Inflammatory macrophage treated with lipopolysaccharide for 4 hours (primary cell): ENCODE measurements at places on chromosomes 6 and 20.

DNA sequence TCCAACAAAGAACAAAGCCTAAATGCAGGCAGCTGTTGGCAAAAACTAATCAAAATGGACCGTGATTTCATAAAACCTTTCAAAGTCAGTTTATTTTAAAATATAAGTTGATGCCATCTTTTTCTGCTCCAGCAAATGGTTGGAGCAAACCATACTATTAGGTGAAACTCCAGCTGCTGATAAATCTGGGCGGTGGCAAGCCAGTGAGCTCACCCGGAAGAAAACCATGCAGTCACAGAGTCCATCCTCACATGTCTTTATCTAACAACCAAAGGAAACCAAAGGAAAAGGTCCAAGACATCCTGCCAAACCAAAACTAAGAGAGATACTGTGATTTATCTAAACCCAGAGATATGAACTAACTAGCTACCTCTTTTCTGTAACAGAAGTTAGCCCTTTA is 72.6 kb downstream of the HIVEP2 start:
- peak; percentile 47 for DNase-seq

DNA sequence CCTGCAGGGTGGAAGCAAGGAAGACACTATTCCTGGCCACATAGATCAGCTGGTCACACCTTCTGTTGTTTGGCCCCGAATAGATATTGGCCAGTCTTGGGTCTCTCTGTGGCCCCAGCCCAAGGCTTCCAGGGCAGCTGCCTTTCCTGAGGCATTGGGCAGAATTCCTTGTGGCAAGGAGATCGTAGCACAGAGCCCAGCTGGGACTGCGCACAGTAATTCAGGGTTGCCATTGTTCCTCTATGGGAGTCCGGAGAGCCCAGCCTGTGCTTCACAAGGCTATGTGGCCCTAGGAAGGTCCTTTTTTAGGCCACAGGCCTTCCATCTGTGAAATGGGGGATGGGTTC is 6.9 kb downstream of the SGK2 start:
- no peak for DNase-seq

- DNase-seq, result no peak
These were observed 24.5 kb downstream of the HLA-F start for GRCh38 chr6:29747688-29748250.

DNA sequence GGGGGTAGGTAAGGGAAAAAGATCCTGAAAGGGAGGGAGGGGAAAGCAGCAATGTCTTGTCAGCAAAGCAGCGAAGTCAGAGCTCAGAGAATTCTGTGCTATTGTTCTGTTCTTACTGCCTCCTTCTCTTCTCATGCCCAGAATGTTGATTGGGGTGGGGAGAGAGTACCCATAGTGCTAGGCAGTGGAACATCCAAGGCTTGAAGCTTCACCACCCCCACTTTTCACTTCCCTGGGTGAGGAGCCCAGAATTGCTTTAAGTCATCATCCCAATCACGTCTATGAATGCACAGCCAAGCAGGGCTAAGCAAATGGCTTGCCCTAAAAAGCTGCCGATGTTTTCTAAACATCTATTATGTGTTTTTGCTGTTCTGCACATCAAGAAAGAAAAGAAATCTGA is 16.5 kb downstream of the REPS1 start:
- DNase-seq, result peak; percentile 21

GRCh38 chr6:117167520-117168271 is 97.7 kb upstream of the VGLL2 start:
- DNase-seq, result no peak

GRCh38 chr6:31533455-31533841 is 4.7 kb downstream of the MCCD1 start:
- DNase-seq, result no peak

GRCh38 chr6:39496915-39497314 is 174.4 kb upstream of the KCNK16 start:
- DNase-seq, result no peak

- DNase-seq, result peak; percentile 49
These were observed at the start of gene SLC16A10 for GRCh38 chr6:111087106-111087835. SLC16A10 (plus strand) TSS chr6:111087503; CDS start chr6:111087753, 250 bp downstream.

GRCh38 chr20:39939241-39939865 is 749.7 kb downstream of the MAFB start:
- DNase-seq, result peak; percentile 0

- no peak for DNase-seq
These were observed 57.0 kb downstream of the UBE3D start for GRCh38 chr6:83008626-83009025.

DNA sequence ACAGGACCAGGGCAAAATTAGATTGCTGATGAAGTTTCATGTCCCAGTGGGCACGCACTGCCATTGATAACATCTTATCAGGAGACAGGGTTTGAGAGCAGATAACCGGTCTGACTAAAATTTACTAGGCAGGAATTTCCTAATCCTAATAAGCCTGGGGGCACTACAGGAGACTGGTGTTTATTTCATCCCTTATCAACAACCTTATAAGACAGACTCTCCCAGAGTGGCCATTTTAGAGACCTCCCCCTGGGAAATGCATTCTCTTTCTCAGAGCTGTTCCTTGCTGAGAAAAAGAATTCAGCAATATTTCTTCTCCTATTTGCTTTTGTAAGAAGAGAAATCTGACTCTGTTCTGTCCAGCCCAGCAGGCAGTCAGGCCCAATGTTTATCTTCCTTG is 423.4 kb upstream of the IMPG1 start:
- DNase-seq, result no peak

GRCh38 chr20:21074605-21075336 is 31.4 kb downstream of the LINC00237 start:
- no peak for DNase-seq
